ENCODE measurements at places on chromosomes 3 and 15. TPM values are rescaled to one million over a fixed set of nuclear protein-coding genes. Genes with fewer than 3 reads are reported as not detected.

MESP1 gene
- 3.4 TPM for total RNA-seq

SCAMP5 gene
- total RNA-seq, result 1.1 TPM

ARHGEF26 gene
- not detected for total RNA-seq

DUOX2 gene
- 0.05 TPM for total RNA-seq

PCLAF gene
- total RNA-seq, result 135 TPM

CPN2 gene
- not detected for total RNA-seq

GOLGA8T gene
- total RNA-seq, result not detected

NOX5 gene
- not detected for total RNA-seq

SAXO2 gene
- total RNA-seq, result 1.1 TPM

SLC25A26 gene
- 31.0 TPM for total RNA-seq

LMOD3 gene
- total RNA-seq, result not detected

All from activated CD8-positive, alpha-beta T cell treated with anti-CD3 and anti-CD28 coated beads for 36 hours (primary cell).